Cortex of kidney (tissue), 1 donor: ENCODE measurements at places on chromosomes 7 and 10.

GRCh38 chr7:128726737-128727072, 12.5 kb upstream of the CALU start:
- DNase-seq, result no peak

DNA sequence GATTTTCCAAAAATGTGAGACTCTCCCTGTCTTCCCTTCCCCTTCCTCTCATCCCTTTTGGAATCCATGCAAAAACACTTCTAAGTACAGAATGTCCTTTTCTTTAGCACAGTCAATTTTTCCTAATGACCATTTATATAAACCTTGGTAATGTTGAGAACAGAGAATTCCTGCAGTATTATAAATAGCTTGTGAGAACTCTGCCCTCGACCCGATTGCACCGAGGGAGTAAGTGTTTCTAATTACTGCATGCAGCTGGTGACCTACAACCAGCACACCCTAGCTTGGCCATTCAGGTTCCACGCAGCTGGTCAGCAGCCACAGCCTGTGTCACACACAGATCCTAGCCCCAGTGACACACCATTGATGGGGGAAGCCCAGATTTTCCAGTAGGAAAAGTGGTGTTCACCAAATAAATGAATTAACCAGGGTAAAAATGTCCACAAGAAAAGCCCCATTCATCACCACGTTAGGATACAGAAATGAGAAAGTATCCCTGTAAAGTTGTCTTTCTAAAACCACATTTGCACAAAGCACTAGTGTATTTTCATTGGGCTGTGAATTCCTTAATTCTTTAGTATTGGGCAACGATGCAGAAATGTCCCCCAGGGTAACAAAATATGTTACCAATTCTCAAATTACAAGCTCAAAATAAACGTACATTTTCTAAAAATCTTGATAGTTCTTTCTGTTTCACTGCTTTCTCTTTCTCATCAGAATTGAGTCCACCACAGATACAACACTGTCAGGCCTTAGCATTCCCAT, 499.0 kb upstream of the KLF6 start:
- no peak for DNase-seq

DNA sequence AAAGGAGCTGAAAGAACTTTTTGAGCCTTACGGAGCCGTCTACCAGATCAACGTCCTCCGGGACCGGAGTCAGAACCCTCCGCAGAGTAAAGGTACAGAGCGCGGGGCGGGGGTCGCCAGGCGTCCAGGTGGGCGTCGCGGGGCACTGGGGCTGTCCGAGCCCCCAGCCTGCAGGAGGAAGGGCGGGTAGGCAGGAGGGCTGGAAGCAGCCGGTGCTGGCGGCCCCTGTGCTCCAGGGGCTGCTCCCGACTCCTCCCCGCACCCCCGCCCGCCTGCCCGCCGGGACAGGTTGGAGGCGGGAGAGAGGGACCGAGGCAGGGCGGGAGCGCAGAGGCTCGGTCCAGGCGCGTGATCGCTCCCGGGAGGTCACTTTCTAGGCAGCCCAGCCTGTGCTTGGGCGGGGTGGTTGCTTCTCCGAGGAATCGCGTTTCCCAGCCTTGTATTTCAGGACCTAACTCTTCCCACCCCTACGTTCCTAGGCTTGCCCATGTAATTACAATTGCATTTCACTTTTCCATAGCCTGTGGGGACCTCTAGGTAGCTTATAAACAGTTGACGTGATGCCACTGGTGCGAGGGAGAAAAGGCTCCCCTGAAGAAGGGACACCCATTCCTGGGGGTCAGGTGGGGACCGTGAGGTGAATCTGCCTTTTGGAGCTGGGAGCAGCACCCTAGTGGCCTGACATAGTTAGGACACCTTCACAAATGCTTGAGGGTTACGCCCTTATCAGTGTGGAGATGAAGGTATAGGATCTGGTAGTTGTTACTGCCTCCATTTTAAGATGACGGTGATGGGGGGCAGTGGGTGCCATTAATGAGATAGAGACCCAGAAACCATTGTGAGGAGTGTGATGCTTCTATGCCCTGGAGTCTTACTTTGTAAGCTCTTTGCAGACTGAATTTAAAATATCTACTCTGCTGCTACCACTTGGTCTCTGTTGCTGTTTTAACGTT, 148.2 kb downstream of the CELF2 start:
- DNase-seq, result no peak

- DNase-seq, result no peak
Measured at GRCh38 chr10:11266426-11266825, 248.8 kb downstream of the CELF2 start.

- no peak for DNase-seq
Measured at GRCh38 chr10:102425444-102425843, 4.8 kb downstream of the FBXL15 start.

- no peak for DNase-seq
Measured at GRCh38 chr10:46329690-46330016, 42.9 kb downstream of the ANTXRL start.
